ENCODE measurements at places on chromosomes 2 and 18.

DNA sequence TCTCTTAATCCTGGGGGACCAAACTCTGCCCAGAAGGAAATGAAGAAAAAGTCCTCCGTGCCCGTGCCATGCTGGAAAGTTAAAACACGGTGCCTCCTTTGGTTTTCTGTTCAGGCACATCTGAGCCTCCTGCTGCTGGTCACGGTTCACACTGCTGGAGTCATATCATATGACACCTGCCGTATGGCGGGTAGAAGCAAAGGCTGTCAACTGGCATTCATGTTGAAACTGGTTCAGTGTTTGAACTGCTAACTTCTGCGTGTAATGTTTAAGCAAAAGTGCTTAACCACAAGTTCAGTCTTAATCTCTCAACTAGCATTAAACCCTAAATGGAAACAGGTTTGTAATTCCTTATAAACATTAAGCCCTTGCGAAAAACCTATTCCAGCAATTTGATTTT is 3.1 kb downstream of the STK39 start:
- peak; percentile 23 for DNase-seq

GRCh38 chr2:38515155-38516074 is 87.3 kb downstream of the HNRNPLL start:
- DNase-seq, result no peak

DNA sequence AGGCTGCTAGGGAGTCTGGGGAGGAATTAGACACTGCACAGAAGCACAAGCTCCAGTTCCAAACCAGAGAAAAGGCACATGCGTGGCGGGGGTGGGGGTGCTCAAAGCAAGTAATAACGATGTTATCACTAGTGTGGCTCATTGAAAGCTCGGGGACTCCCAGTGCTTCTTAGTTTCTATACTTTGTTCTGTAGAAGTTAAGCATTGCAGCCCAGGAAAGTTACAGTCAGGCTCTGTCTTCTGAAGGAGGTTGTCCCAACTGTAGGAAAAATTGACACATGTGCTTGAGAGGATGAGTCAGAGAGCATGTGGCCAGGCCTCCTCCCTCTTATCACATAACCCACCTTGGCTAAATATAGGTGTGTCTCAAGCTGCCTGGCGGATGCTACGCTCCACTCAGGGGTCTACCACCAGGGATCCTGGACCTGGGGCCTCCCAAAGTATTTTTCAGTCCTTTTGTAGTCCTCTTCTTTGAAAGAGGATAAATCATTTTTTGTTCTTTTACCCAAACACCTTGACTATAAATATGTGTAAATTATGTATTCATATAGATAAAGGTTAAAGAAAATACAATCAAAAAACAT is 3.8 kb downstream of the GALNT5 start:
- DNase-seq, result peak; percentile 46

DNA sequence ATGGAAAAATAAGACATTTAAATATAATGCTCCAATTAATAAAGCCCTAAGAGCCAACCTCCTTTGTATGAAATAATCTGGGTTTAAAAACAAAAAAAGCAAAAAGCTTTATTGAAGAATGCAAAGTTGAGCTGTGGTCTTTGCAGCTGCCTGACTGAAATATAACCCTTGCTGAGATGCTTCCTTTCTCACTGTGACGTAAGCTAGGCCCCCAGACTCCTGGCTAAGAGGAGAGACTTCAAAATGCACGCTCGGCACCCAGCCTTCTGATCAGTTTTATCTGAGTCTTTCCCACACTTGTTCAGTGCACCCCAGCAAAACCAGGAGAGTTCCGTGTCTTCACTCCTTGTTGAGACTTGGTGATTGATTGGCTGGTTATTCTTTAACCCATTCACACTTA is 115.3 kb downstream of the BCL11A start:
- no peak for DNase-seq

DNA sequence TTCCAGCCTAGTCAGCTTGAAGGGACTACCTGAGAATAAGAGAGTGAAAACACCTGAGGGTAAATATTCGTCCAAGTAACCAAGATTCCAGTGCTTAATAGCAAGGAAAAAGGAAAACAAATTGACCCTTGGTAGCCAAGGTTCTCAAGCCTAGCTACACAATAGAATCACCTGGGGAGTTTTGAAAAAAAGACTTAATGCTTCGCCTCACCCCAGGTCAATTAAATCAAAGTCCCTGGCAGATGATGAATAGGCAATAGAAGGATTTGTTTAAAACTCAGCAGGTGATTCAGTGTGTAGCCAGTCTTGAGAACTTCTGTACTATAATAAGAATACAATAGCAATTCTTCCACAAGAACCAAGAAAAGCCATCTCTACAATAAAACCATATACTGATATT is 500.2 kb downstream of the XIRP2 start:
- DNase-seq, result no peak

GRCh38 chr2:26913606-26913998 is 56.8 kb upstream of the MAPRE3 start:
- no peak for DNase-seq

DNA sequence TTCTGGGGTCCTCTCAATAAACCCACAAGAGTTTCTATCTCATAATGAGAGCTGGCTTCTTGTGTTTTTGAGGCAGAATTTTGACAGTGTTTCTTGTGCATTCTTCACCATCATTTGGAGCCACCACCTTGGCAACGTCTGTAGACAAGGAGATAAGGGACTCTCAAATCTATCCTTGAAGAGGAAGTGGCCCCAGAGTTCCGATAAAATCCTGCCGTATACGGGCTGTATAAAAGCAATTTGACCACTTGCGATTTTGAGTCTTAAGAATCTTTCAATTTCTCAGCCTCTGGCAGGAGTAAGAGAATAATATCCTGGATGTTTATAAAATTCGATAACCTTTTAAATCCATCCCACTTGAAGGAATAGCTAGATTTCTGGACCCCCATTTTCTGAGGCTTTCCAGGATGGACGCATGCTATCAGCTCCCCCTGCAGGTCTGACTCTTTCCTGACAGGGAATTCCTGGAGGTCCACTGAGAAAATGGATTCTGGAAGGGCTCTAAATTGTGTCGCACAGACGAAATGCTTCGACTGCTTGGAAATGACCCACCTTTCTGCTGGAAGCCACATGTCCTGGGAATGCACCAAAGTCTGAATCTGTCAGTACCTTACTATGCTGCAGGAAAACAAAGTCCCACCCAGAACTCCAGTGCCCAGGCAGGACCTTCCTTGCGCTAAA is 54.1 kb downstream of the E2F6 start:
- DNase-seq, result no peak

- DNase-seq, result no peak
These were observed 58.8 kb downstream of the RNF152 start for GRCh38 chr18:61833978-61834377.

GRCh38 chr2:218024871-218025270 is 22.1 kb upstream of the TNS1 start:
- DNase-seq, result no peak

DNA sequence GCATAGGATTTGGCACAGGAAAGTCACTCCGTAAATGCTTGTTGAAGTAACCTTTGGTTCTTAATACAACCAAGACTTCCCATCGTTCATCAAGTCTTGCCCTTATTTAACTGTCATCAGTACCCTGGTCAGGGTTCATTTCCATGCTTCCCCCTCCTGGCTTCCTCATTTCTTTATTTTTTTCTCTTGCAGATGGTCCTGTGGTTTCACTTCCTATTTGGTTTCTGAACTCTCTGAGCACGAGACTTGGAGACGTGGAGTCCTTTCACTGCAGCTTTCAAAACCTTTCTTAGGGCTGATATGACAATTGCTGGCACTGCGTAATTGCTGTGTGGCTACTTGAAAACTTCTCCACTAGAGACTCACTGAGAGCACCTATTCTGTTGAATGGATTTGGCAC is 59.9 kb upstream of the PID1 start:
- DNase-seq, result no peak

DNA sequence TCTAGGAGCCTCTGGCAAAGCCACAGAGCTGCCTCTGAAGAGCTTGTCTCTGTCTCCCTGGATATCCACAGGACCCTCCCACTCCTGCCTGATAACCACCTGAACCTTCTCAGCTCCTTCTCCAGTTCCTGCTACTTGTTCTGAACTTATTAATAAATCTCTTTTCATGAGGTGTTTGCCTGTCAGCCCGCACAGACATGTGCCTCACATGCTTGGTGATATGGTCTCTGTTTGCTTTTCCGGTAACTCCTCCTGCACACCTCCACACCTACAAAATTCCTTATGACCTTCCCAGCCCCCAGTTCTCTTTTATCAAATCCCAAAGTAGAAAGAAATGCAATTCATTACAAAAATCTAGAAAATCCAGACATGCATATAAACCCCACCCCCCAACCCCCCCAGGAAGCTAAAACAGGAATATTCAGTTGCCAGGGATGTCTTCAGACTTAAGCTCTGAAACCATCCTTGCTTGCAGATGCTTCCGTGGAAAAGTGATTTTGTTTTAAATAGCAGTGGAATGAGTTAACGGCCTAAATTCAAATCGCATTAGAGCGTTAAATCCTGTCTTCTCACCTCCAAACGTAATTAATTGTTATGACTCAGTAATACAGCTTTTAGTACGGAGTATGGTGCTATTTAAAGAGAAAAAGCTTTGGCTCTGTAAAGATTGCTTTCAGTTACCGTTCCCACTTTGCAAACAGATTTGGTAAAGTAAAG is 2.1 kb upstream of the PID1 start:
- DNase-seq, result no peak

- no peak for DNase-seq
These were observed 688 bp upstream of the WDR33 start for GRCh38 chr2:127811397-127812321.

DNA sequence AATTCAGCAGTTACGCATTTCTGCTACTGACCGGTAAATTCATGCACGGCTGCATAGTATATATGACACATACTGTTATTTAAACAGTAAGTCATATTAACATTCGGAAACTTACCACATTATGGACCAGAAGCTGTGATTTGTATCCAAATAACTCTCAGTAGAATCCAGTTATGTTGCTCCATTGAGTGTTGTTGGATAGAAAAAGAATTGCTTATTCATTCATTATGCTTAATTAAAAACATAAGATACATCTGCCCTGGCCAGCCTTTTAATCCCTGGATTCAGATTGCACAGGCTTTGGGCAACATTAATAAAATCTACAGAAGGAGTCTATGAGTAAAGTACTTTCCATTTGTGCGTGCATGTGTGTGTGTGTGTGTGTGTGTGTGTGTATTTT is 111.3 kb downstream of the CPS1 start:
- DNase-seq, result no peak

DNA sequence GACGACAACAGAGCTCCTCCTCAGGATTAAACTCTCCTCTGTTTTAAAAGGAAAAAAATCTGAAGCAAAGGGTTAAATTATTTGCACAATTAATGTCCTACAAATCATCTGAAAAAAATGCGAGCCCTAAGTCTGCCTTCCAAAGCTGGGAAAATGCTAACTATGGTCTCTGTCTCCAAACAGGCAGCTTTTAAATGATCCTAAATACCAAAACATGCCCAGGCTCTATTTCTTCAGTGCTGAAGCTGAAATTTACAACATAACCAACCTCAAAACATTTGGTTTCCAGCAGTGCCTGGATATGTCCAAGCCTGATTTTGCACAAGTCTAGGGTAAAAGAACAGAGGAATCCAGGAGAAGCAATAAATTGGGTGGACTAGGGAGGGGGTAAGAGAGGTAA is 57.2 kb downstream of the LBH start:
- DNase-seq, result no peak

DNA sequence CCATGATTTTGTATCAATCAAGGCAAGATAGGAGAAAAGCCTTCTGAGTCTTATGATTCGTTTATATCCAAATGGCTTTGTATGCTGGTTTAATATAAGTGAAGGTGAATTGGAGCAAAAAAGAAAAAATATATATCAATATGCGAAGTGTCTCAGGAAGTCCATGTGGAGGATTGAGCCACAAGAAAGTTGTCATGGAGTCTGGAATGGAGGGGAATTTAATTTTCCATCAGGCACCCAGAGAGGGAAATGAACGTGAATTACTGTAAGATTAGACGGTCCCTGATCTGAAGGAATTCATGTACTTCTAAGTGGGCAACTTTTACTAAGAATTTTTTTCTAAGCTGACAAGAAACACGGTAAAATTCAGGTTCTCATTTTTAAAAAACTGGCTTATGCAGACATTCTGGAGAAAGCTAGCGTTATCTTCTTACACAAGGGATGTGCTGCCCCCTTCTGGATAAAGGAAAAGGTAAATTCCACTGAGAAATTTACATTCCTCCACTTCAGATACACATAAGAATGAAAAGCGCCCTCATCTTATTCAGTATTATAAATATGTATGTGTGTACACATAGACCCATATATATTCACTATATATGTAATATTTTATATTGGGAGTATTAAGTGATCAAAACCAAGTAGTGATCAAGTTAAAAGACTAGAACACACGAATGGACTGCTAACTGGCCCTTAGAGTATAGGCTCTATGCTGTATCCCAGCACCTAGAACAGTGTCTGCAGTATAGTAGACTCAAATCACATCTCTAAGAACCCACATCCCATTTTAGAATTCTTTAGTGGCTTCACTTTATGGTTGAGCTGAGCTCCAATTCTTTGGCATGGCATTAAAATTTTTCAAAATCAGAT is 289.0 kb upstream of the TFPI start:
- DNase-seq, result no peak

DNA sequence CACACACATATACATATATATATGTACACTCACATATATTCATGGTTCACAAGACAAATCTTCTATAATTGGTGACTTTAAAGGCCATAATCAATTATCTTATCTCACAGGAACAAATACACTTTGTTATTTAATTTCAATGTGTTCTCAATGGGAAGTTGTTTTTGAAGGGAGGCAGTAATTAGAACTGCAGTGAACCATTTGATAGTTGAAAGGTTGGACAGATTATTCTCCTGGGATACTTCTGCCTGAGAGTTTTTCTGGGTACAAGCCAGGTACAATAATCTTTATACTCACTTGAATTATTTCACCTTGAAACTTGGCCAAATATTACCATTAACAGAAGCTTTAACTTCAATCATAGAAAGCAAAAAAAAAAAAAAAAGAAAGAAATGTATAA is 546.6 kb upstream of the LRRTM4 start:
- no peak for DNase-seq

DNA sequence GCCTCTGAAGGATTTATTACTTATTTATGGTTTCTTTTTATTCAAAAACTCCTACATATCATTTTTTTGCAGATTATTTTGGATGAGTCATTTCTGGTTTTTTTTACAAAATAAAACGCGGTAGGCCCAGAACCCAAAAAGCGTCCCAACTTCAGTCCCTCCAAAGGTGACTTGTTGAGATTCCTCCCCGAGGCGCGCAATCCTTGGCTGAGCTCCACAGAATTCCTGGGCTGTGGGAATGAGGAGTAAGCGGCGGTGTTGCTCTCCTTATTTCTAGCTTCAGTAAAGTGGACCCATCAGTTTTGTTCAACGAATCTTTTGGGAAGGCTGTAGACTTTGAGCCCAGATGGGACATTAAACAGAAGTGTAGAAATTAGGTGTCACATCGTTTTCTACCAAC is 67.0 kb upstream of the RMP24 start:
- no peak for DNase-seq

DNA sequence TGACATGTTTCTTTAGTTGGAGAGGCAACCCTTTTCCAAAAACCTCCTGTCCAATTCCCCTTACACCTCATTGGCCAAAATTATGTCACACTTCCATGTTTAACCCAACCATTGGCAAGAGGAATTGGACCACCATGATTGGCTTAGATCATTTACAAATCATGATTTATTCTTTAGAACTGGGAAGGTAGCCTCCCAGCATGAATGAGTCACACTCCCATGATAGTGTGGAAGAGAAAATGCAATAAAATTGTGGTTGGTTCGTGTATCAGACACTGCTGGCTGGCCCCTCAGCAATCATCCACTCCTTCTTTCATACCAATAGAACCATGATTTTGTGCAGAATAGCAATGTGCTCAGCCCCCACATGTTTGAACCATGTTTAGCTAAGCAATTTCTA is 156.6 kb upstream of the ACVR2A start:
- DNase-seq, result no peak
